ENCODE measurements at places on chromosomes 11 and 22.

- no peak for DNase-seq
Observed at GRCh38 chr22:40509401-40510134, 127.0 kb downstream of the MRTFA start.

- DNase-seq: no peak
Observed at GRCh38 chr11:101721270-101721669, 137.5 kb upstream of the TRPC6 start.

DNA sequence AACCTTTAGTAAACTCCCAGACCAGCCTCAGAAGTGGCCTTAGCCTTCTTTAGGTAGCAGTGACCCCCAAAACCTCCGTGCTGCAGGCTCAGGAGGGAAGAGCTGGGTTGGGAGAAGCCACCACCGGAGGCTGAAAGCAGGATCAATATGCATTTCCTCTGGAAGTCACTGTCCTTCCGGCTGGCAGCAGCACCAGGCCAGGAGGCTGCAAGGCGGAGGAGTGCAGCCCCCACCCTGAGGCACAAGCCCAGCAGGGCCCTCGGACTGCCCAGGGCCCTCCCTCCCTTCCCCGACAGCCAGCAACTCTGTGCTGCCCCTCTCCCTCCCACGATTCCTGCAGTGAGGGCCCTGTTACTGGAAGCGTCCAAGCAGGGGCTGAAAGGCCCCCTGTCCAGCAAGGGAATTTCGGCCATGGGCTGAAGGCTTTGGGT, 3.2 kb upstream of the NRXN2 start:
- no peak for DNase-seq

DNA sequence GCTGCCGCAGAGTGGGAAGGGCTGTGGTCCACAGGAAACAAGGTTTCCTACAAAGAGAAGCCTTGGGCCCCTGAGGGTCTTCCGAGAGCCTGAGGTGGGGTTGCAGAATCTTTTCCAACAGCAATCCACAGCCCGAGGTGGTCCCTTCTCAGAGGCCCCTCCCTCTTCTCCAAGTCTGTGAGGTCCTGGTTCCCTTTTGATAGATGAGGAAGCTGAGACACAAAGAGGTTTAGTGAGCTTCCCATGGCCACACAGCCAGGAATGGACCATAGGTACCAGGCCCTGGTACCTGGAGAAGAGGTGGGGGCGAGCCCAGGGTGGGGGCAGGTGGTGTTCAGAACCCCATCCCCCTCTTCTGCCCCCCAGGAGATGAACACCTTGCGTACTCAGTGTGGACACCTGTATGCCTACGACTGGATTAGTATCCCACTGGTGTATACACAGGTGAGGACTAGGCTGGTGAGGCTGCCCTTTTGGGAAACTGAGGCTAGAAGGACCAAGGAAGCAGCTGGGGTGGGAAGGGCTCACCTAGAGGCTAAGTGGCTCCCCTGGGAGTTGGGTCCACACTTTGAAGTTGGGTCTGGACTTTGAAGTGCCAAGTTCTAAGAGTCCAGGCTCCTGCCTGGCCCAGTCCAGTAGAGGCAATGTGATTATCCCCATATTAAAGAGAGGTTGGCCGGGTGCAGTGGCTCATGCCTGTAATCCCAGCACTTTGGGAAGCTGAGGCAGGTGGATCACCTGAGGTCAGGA, 7.0 kb downstream of the BEST1 start:
- DNase-seq: no peak

DNA sequence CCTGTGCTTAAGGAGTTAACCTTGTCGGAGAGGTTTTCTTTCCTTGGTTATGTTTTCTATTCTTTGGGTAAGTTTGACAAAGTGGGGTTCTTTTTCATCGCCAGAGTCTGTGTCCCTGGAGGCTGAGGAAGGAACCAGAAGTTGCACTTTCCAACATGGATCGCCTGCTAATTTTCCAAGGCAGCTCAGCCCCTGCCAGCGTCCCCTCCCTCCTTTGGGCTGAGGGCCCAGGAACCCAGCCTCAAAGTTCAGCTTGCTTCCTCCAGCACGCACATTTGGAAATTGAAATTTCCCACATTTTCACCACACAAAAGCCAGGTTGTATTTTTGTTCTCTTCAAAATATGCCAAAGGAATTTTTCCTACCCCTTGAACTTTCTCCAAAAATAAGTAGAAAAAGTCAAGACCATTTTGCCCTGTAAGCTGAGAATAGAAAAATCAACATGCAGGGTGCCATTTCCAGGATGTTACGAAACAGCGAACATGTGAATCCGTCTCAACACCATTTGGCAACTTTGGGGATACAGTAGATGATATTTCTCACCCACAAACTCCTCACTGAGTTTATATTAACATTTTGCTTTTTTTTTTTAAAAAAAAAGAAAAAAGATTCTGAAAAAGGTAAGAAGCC, 343.5 kb downstream of the TENM4 start:
- no peak for DNase-seq

GRCh38 chr11:126601550-126602215, 246.2 kb downstream of the ST3GAL4 start:
- no peak for DNase-seq

DNA sequence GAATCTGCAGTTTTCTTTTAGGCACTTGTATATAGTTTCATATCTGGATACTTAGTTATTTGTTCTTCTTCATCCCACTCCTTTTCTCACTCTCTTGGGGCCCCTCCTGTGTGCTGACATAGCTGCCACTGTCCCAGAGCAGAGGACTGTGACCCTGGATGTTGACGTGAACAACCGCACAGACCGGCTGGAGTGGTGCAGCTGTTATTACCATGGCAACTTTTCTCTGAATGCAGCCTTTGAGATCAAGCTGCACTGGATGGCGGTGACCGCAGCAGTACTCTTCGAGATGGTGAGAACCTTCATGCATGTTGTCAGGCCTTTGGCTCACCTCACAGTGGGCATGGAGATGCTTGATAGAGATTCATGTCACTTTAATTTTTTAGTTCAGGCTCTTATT, 50.9 kb upstream of the YWHAH start:
- DNase-seq: no peak

DNA sequence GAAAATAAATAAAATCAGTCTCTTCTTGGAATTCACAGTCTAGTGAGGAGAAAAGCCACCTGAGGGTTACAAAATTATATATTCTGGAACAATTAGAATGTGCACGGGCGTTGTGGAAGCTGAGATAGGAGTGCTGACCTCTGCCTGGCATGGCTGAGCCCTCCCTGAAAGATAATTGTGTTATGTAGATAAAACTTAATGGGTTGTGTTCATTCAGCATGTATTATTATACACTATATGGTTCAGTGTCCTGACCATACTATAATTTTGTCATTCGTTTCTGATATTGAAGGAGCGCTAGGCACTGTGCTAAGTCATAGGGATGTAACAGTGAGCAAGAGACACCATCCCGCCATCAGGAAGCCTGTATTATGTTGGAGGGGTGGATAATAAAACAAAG, 3.7 kb downstream of the ACAT1 start:
- DNase-seq: no peak

DNA sequence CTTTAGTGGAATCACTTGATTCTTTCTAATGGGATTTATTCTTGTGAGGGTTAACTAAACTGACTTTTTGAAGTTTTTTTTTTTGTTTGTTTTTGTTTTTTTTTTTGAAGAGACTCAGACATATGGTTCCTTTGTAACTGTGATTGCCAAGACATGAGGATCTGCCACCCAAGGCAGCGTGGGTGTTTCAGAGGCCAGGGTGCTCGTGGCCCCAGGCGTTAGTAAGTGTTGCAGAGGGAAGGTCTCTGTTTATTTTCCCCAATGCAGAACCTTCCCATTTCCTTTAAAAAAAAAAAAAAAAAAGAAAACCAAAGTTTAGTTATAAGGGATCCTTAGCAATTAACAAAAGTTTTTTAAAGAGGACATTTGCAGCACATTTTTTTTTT, 94.8 kb downstream of the CTTN start:
- no peak for DNase-seq

GRCh38 chr11:60389279-60389910, 6.9 kb upstream of the MS4A14 start:
- DNase-seq: no peak

GRCh38 chr11:8899119-8899753, 11.8 kb upstream of the AKIP1 start:
- no peak for DNase-seq

DNA sequence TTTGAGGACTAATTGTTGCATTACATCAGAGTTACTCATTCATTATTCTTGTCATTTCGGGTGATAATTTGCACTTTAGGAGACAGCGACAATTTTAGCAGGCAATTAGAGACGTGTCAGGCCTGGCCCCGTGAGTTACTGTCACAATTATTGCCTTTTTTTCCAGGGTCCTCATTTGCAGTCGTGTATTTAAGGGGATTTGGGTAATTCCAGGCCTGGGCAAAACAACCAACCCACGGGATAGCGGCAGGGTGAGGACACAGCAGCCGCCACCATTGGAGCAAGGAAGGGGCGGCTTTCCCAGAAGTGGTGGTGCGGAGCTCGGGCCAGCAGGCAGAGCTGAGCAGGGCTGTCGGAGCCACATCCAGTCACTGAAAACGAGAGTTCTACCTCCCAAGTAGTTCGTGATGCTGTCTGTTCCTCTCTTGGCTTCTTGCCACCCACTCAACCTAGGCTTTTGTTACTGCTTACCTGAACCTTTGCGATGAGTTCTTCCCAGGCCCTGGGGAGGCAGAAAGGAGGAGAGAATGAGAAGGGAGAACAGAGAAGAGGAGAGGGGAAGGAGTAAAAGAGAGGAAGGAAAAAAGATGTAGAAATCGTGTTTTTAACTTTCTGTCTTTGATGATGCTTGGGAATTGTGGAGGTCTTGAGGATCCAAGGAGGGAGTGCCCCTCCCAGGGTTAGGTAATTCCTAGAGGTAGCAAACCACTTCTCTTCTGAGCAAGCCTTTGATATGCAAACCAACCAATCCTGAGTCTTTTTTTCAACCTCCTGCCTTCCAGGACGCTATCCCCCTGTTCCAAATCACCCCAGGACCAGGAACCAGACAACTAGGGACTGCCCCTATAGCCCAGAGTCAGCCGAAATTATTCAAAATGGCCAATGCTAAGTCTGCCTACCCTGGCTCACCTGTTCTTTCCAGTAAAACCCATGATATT, 236.1 kb downstream of the MIAT start:
- no peak for DNase-seq

GRCh38 chr22:20909543-20910303, 7.5 kb upstream of the CRKL start:
- no peak for DNase-seq

- DNase-seq: no peak
Observed at GRCh38 chr11:5486003-5486402, 2.5 kb upstream of the OR52D1 start.

- no peak for DNase-seq
Observed at GRCh38 chr11:26964339-26964738, 29.6 kb upstream of the FIBIN start.

GRCh38 chr11:119791701-119792151, 62.7 kb upstream of the NECTIN1 start:
- no peak for DNase-seq

DNA sequence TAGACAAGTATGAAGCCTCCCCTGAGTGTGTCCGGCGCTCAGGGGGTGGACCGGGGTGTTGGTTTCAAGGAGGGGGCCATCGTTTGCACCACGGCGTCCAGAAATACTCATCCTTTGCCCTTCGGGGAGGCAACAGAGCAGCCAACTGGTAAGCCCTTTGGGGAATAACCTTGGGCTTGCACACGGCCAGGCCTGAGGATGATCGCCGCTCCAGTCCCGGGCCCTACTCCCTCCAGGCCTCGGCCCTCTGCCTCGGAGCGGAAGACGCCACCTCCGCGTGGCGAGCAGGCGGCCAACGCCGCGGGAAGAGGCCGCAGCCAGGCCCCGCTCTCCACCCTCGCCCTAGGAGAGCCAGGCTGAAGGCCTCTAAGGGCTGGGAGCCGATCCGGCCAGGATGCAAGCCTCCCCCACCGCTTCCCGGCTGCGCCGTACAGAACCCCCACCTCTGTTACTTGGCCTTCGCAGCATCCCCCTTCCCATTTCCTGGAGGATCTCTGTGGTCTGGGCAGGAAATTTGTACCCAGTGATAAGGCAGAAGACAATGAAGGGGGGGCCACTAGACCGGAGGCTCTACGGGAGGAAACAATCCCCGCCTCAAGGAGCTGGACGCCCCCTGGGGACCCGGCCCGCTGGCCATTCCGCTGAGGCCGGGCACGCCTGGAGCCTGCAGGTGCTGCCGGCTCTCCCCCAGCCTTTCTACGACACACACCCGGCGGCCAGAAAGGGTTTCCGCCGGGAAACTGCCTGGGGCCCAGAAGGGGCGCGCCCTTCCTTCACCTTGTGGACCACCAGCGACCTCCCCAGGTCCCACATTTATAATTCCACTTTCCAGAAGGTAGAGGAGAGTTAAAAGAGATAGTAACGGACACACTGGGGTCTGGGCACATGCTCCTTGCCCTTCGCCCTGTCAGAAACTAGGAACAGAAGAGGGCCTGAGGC, 2.6 kb downstream of the ESAM start:
- DNase-seq: no peak

DNA sequence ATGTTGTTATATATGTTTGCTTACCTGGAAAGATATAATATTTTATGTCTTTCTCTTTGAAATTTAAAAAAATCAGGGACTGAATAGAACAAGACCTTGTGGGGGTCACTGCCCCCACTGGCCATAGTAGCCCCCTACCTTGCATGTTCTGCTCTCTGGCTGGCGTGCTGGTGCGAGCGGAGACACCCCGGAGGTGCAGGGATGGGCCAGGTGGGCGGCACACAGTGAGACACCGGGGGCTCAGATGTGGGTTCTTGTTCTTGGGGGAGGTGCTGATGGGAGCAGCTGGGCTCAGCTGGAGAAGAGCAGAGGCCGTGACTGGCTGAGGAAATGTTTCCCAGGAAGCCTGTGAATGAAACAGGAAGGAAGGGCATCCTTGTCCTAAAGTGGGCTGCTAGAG, 20.2 kb downstream of the GAB4 start:
- no peak for DNase-seq

DNA sequence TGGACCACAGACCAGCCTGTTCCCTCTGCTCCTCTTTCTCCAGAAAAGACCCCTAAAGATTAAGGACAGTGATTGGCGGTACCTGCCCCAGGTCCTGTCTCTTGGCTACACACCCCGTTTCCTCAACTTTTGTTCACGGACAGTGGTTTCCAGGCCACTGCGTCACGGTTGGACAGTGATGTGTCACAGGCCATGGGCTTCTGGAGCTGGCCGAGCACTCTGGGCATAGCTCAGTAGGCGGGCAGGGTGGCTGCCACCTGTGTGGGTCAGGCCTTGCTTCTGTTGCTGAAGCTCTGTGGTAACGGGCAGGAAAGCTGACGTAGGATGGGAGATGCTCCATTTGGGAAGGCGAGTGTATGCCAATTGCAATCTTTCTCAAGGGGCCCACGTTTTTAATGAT, 13.6 kb downstream of the TUB start:
- DNase-seq: no peak

DNA sequence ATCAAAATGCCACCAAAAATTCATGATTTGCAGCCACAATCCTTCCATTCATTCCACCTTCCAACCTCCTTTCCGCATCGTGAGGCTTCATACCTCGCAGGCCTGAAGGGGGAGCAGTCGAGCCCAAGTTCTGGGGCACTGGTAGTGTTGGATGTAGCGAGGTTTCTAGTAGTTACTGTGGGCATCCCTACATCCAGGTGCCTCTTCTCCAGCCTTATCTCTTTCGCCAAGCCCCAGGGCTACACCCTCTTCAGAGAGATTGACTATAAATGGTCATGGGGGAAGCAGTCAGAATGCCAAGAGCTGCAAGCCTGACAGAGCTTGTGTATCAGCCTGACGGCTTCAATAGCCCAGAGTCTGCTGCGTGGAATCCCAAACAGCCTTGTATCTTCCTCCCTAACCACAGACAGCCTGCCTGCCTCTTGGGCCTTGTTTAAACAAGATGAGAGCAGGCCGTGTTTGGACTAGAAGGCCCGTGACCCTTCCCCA, 28.9 kb downstream of the CLMP start:
- DNase-seq: no peak
